ENCODE measurements at places on chromosomes 6 and 20.

- DNase-seq: no peak
These were observed 72.4 kb upstream of the TBC1D7 start for GRCh38 chr6:13400772-13401171.

DNA sequence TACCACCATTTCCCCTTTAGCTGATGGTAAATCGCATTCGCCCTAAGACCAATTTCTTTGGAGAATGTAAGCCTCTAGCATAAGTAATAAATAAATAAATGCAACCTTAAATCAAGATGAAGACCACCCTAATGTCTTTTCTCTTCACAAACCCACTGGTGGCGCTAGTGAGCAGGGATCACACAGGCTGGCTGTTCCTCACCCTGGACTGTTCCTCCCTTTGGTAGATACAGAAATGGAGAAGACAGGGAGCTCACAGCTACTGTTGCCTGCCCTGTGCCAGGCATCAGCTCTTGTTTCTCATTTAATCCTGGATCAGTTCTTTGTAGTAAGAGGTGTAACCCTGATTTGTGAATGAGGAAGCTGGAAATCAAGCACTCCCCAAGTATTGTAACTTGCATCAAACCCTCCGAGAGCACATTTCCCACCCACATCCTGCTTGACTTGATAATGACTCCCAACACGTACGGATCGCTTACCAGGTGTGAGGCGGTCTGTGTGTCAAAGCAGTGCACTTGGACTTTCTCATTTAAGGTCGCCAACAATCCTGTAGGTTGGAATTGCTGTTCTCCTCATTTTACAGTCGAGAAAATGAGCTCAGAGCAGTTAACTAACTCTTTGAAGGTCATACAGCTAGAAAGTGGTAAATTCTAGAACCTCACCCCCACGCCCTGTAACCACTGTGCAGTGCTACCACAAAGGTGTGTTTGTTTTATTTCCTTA lies 236.1 kb downstream of the TSHZ2 start:
- DNase-seq: no peak

DNA sequence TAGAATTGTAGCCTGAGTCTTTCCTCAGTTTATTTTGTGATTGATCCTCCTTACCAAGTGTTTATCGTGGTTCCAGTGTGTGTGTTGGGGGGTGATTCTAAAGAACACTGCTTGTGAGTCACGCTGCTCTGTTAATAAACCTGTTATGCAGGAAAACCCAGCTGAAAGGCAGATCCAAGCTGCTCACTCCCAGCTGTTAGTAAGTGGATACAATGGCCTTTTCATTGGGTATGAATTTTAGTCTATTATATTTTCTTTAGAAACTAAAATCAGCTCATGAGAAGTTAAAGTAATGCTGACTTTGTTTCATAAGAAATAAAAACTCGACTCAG lies 12.2 kb upstream of the DSTN start:
- DNase-seq: peak; percentile 76

- DNase-seq: peak; percentile 75
These were observed 632 bp downstream of the CGAS start for GRCh38 chr6:73451223-73452106.

GRCh38 chr20:33662172-33662571 lies at the start of gene C20orf144:
TSS of gene C20orf144 (plus strand) at chr20:33662327. CDS start at chr20:33662346, 19 bp downstream.
- no peak for DNase-seq

DNA sequence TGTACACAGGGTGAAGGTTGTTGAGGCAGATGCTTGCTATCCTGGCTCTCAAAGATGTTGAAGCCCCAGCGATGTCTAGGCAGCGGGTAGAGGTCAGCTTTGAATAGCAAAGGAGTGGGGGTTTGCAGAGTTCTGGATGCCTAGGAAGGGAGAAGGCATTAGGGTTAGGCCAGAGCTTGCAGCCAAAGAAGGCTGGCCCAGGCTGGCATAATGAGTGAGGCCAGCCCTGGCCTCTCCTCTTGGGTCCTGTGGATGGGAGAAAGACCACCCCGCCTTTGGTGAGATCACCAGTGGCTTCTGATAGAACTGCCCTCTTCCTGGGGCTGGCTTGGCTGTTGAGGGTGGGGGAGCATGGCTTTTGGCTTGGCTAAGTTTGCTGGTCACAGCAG lies 406 bp upstream of the WFDC5 start:
- DNase-seq: no peak

- DNase-seq: peak; percentile 34
These were observed 28.1 kb downstream of the PTPN1 start for GRCh38 chr20:50538276-50538675.

DNA sequence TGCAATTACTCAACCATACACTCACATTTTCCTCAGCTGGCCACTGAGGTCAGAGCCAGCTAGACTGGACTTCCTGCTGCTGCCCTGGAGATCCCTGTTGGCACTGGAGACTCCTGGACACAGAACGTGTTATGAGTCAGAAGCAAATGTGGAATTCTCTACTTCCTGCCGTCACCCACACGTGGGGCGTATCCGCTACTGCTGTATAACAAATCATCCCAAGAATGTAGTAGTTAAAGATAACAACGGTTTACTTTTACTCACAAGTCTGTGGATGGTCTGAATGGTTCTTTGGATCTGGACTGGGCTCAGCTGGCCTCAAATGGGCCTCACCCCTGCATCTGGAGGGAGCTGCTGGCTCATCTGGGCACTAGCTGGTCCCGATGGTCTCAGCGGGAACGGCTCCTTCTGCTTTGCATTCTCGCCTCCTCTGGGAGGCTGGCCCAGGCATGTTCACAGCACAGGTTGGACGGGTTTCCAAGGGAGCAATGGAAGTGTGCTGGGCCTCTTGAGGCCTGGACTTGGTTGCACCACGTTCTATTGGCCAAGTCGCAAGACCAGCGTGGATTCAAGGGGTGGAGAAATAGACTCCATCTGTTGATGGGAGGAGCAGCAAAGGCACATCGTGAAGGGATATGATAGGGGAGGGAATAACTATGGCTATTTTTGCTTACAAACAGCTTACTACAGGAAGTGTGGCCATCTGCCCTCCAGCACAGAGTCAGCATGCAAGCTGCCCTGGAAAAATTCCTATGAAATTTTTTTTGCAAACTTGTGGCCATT lies 118.5 kb downstream of the SNX5 start:
- no peak for DNase-seq

GRCh38 chr6:116218172-116218633 lies 35.7 kb downstream of the TSPYL4 start:
- DNase-seq: peak; percentile 32

DNA sequence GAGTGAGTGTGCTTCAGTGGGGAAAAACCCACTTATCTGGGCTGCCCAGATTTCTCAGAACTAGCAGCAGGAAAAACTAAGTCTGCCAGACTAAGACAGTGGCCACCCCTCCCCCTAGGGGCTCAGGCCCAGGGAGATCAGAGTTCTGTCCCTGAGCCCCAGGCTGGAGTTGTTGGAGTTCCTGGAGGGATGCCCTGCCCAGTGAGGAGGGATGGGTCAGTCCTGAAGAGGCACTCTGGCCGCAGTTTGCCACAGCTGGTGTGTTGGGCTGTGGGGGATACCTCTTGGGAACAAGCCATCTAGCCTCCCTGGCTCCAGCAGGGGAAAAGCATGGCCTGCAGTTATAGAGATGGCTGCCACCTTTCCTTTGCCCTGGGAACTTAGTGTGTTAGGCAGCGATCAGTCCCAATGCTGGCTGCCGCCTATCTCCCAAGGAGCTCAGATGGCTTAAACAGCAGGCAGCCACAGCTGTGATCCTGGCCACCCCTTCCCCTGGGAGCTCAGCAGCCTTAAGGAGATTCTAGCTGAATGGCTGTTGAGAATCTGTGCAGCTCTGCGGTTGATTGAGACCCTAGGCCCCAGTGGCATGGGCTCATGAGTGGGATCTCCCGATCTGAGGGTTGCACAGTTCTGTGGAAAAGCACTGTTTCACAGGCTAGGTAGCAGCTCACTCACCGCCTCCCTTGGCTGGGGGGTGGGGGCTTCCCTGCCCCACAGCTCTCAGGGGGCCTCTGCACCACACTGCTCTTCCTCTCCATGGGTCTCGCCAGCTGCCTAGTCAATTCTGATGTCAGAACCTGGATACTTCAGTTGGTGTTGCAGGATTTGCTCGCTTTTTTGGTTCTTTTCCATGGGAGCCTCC lies 13.2 kb downstream of the SIRPG start:
- no peak for DNase-seq

DNA sequence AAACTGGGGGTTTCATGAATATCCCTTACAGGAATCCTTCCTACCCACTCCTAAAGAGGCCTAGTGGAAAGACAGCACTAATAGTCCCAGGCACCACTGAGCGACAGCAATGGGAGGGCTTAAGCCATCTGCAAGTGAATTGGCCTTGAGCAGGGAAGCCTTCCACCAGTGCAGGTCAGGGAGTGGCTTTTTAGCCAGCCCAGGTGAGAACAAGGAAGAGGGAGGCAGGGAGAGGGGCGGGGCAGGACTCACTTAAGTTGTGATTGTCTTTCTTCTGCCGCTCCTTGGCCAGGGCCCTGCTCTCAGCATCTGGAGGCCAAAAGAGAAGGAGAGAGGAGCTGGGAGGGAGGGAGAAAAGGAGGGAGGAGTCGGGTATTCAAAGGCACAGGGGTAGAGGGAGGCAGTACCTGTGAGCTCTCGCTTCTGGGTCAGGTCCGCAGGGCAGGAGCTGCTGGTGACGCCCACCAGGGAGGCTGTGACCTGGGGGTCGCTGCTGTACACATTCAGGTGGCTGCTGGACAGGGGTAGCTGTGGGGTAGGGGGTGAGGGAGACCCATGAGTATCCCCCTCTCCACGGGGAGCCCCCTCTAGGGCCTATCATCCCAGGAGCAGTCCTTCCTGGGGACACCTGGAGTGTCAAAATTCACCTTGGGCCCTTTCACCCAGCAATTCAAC lies 47.8 kb downstream of the TFEB start:
- DNase-seq: no peak

GRCh38 chr20:60249436-60249835 lies 291.2 kb downstream of the CDH26 start:
- DNase-seq: no peak

DNA sequence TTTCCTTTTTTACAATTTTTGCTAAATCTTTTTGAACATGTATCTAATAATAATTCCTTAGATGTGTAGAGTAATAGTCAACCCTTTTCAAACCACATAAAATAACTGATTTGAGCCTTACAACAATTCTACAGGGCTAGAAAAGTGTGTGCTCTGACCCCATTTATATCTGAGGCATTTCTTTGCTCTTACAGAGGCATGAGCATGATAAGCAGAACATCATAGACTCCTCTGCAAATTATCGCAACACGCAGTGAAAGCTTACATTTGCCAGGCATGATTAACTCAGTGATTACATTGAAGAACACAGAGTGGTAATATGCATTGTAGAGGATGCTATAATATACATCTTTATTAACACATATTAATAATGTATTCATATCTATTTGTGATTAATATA lies 120.4 kb downstream of the SIM1 start:
- DNase-seq: no peak

- no peak for DNase-seq
These were observed 219.1 kb downstream of the PHACTR1 start for GRCh38 chr6:12935637-12936036.

- DNase-seq: no peak
These were observed 100.3 kb upstream of the SIRPG start for GRCh38 chr20:1757606-1758512.

- no peak for DNase-seq
These were observed 375.2 kb downstream of the CD109 start for GRCh38 chr6:74071214-74071613.

GRCh38 chr6:169725125-169726048 lies 1.1 kb upstream of the PHF10 start:
- peak; percentile 57 for DNase-seq

- DNase-seq: no peak
These were observed 219.9 kb downstream of the ALDH8A1 start for GRCh38 chr6:134730013-134730412.

DNA sequence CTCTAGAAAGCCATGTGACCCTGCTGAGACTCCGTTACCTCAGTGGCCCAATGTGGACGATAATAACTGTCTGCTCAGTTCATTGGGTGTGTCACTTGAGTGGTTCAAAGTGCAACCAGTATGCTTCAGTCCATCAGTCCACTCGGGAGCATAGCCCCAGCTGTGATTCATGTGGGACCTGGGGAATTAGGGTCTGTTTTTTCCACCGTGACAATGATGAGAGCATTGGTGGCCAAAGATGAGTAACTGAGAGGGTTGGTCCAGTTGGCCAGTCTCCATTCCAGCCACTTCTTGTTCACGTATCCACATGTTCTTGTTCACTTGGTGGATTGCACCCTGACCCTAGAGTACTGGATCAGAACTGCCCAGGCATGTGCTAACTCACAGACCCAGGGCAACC lies 403.6 kb downstream of the CD83 start:
- DNase-seq: no peak

GRCh38 chr6:118810420-118811027 lies 83.4 kb upstream of the ASF1A start:
- DNase-seq: no peak

GRCh38 chr6:40958738-40959137 lies 80.3 kb downstream of the UNC5CL start:
- no peak for DNase-seq

DNA sequence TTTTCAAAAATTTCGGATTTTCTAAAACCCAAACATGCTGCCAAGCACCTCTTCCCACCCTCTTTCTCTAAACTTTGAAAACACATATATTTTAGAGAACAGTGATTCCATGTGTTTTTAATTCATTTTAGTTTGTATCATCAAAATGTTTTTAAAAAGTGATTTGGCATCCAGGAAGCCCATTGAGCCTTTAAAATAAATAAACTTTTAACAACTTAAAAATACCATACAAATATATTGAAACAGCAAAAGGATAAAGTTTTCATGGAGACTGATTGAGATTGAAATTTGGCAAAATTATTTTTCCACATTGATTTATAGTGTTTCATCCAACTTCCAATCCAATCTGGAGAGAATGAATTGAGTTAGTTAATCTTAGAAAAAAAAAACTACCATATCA lies 374.7 kb downstream of the CD109 start:
- DNase-seq: no peak

DNA sequence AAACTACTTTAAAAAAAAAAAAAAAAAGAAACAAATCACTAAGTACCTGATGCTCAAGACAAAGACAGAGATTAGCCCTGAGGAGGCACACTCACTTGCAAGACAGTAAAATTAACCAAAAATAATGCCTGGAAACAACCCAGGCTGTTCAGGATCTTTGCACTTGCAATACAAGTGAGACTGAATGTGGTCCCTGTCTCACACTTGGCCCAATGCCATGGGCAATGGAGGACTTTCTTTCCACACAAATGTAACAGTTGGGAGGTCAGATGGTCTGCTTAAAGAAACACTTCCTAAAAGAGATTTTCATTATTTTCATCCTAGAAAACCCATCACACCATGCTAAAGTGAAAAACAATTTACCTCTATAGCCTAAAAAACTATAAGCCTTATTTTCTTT lies 16.2 kb downstream of the STAU1 start:
- DNase-seq: no peak

GRCh38 chr6:34484899-34485298 lies 19.0 kb downstream of the PACSIN1 start:
- no peak for DNase-seq

Measured in DMS79 treated with DMSO at 0.1 percent for 48 hours (cell line).